ENCODE measurements at places on chromosomes 6 and 20. TPM values are rescaled to one million over a fixed set of nuclear protein-coding genes. Genes with fewer than 3 reads are reported as not detected.

- H3K27ac ChIP-seq, result no peak overlapping the region
- no peak overlapping the region for H3K4me3 ChIP-seq
- no peak for DNase-seq
- H3K36me3 ChIP-seq, result no peaks in the 10 kb centered on the region
These were observed 90.1 kb downstream of the NCR2 start for GRCh38 chr6:41425511-41425910.

DNA sequence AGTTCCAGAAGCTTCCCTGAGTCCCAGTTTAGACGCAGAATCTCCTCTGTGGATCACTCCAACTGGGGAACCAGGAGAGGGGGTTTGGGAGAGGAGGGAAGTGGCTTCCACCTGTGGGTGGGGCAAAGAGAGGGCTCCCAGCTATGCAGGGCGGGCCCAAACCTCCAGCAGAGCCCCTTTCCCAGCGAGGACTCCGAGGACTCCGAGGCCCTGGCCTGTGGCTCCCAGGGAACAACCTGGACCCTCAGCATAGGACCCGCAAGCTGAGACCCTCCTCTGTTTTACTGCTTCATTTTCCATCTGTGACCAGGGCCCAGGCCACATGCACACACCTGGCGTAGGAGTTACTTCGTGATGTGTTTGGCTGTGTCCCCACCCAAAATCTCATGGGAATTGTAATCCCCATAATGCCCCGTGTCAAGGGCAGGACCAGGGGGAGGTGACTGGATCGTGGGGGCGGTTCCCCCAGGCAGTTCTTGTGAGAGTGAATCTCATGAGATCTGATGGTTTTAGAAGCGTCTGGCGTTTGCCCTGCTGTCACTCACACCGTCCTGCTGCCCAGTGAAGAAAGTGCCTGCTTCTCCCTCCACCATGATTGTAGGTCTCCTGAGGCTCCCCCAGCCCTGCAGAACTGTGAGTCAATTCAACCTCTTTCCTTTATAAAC lies 27.9 kb downstream of the NTSR1 start:
- no peaks in the 10 kb centered on the region for H3K36me3 ChIP-seq
- H3K4me3 ChIP-seq, result no peak overlapping the region
- H3K27ac ChIP-seq, result no peak overlapping the region
- DNase-seq, result no peak

DNA sequence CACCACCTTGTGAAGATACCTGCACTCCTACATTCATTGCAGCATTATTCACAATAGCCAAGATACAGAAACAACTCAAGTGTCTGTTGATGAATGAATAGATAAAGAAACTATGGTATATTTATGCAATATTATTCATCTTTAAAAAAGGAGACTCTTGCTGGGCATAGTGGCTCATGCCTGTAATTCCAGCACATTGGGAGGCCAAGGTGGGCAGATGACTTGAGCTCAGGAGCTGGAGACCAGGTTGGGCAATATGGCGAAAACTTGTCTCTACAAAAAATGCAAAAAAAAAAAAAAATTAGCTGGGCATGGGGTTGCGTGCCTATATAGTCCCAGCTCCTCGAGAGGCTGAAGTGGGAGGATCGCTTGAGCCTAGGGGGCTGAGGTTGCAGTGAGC lies 119.8 kb downstream of the GJA1 start:
- no peak overlapping the region for H3K27ac ChIP-seq
- H3K4me3 ChIP-seq, result no peak overlapping the region
- H3K4me1 ChIP-seq, result no peaks in the 10 kb centered on the region
- DNase-seq, result no peak

DNA sequence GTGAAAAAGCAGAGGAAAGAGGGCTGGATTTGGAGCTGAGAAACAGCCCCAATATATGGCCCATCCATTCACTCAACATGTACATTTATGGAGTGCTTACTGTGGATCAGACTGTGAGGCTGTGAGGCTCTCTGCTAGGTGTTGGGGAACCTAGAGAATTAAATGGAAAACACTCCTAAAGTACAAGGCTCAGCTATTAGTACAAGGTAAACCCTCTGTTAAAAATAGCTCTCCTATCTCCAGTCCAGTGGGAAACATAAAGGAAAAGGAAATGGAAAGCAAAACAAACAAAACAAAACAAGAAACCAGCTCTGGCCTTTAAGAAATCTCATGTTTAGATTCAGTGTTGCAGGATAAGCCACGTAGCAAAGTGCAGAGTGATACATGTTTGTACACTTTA lies 35.0 kb downstream of the LY86 start:
- H3K36me3 ChIP-seq, result no peaks in the 10 kb centered on the region
- peaks cover 10% of the 10 kb centered on the region for H3K4me1 ChIP-seq
- DNase-seq, result no peak
- no peaks in the 10 kb centered on the region for H3K27me3 ChIP-seq
- H3K4me3 ChIP-seq, result no peak overlapping the region
- no peak overlapping the region for H3K27ac ChIP-seq

DNA sequence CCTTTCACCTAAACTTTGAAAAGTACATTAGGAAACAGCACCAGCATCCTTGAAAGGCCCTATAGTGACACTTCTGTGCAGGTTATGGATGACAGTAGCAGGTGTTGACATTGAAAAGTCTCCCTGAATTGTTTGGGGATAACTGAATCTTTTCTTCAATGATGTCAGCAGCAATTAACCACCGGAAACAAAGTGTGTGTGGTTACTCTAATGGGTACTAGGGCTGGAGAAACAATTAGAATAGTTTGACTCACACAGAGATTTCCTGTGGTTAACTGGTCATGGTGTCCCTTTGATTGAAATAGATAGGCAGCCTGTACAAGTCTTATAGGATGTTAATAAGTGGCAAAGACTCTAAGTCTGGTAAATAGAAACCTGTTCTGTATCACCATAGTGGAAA lies 189.1 kb downstream of the TBX18 start:
- no peaks in the 10 kb centered on the region for H3K36me3 ChIP-seq
- no peaks in the 10 kb centered on the region for H3K4me1 ChIP-seq
- no peak for DNase-seq
- H3K4me3 ChIP-seq, result no peak overlapping the region
- H3K27me3 ChIP-seq, result no peaks in the 10 kb centered on the region
- no peak overlapping the region for H3K27ac ChIP-seq

DNA sequence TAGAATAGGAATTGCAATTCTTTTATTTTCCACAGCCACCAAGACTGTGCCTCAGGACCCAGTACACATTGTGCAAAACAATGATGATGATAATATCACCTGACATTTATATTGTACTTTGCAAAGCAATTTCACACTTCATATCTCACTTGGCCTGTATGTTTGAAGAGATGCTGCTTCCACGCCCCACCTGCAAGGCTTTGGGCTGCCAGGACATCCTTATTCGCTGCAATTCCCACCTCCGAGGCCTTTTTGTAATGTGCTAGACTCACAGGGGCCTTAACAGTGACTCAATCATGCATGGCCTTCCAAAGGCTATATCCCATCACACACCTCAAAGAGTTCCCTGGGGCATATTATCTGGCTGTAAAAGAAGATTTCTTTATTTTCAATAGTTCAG lies 200.9 kb downstream of the MYLK4 start:
- no peak for DNase-seq
- no peak overlapping the region for H3K4me3 ChIP-seq
- H3K27me3 ChIP-seq, result peaks cover 1% of the 10 kb centered on the region
- H3K4me1 ChIP-seq, result no peaks in the 10 kb centered on the region

DNA sequence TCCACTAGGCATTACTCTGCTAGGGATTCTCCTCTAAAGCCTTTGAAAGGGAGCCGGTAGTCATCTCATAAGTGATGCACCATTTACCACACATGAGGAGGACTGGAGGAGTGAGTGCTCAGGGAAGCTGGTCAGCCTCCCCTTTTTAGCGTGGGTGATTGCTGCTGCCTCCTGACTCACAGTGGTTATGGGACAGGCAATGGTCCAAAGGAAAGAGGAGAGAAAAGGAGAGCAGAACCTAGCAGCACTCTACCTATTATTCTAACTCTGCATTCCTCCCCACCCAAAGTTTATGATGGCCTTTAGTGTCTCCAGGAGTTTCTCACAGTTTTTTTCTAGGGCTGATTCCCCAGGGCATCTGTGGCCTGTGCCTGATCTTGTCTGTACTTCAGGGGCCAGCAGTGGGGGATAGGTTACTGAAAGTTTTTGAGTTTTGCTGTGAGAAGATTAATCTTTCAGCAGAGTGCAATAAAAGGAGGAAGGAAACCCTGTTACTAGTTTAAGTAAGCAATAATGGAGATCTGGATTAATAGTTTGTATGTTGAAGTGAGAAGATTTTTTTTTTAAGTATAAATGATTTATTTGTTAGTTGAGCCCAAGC lies 36.4 kb upstream of the GCLC start:
- no peak for DNase-seq
- H3K4me3 ChIP-seq, result no peak overlapping the region
- no peaks in the 10 kb centered on the region for H3K36me3 ChIP-seq
- no peaks in the 10 kb centered on the region for H3K27me3 ChIP-seq
- no peaks in the 10 kb centered on the region for H3K4me1 ChIP-seq

GRCh38 chr6:39791850-39792539 lies at the start of gene DAAM2:
DAAM2 (plus strand) TSS chr6:39792376; CDS start chr6:39856303, 63,927 bp downstream.
- peaks cover 12% of the 10 kb centered on the region for H3K36me3 ChIP-seq
- H3K4me1 ChIP-seq, result peaks cover 48% of the 10 kb centered on the region
- H3K4me3 ChIP-seq, result peak within 1 kb of the TSS; percentile 87
- peak; percentile 87 for DNase-seq
- peak within 1 kb of the TSS; percentile 97 for H3K27ac ChIP-seq

GRCh38 chr20:23637282-23638221 lies at the start of gene CST3:
CST3 (minus strand) TSS chr20:23637955; CDS start chr20:23637862, 93 bp downstream.
- H3K27me3 ChIP-seq, result no peaks in the 10 kb centered on the region
- peaks cover 67% of the 10 kb centered on the region for H3K4me1 ChIP-seq
- peak within 1 kb of the TSS; percentile 97 for H3K27ac ChIP-seq
- H3K4me3 ChIP-seq, result peak within 1 kb of the TSS; percentile 83
- DNase-seq, result peak; percentile 96

DNA sequence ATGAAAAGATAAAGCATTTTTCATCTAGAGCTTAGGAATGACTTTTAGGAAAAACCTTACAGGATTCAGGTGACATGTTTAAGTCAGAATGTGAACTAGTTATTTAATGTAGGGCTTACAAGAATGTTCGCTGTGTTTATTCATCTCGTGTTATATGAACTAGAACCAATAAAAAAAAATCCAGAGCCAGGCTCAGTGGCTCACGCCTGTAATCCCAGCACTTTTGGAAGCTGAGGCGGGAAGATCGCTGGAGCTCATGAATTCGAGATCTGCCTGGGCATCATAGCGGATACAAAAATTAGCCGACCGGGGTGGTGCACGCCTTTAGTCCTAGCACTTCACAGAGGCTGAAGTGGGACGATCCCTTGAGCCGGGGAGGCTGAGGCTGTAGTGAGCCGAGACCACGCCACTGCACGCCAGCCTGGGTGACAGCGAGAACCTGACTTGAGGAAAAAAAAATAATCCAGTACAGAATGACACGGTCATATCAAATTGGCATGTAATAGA lies 46.3 kb downstream of the OR2B2 start:
- H3K4me3 ChIP-seq, result peak overlapping the region; percentile 77
- H3K27me3 ChIP-seq, result no peaks in the 10 kb centered on the region
- peaks cover 37% of the 10 kb centered on the region for H3K4me1 ChIP-seq
- H3K27ac ChIP-seq, result no peak overlapping the region

GRCh38 chr6:157194110-157194509 lies 129.2 kb downstream of the TMEM242 start:
- DNase-seq, result no peak
- peaks cover 48% of the 10 kb centered on the region for H3K36me3 ChIP-seq
- H3K4me1 ChIP-seq, result peaks cover 13% of the 10 kb centered on the region
- no peak overlapping the region for H3K27ac ChIP-seq
- no peak overlapping the region for H3K4me3 ChIP-seq

DNA sequence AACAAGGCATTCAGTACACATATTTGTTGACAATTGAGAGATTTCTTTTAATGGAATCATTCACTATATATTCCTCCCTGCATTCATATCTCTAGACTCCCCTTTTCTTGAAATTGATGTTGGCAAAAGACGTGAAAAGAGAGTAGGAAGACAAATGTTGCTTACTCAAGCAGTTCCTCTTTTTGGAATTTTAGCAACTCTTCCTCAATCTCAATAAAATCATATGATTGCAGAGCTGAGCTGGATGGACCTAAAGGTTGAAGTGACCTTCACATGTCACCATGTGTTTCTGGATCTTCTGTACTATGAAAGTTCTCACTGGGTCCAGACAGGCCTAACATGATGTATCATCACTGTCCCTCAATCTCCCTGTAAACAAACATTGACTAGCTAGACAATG lies 18.6 kb downstream of the ADGRF1 start:
- no peaks in the 10 kb centered on the region for H3K27me3 ChIP-seq
- H3K4me3 ChIP-seq, result no peak overlapping the region
- H3K36me3 ChIP-seq, result no peaks in the 10 kb centered on the region
- no peaks in the 10 kb centered on the region for H3K4me1 ChIP-seq
- DNase-seq, result peak; percentile 87

- peaks cover 10% of the 10 kb centered on the region for H3K4me1 ChIP-seq
- no peak for DNase-seq
- no peak overlapping the region for H3K4me3 ChIP-seq
- no peaks in the 10 kb centered on the region for H3K36me3 ChIP-seq
These were observed 264.7 kb downstream of the DLL1 start for GRCh38 chr6:170025935-170026750.

- no peaks in the 10 kb centered on the region for H3K4me1 ChIP-seq
- no peaks in the 10 kb centered on the region for H3K27me3 ChIP-seq
- no peaks in the 10 kb centered on the region for H3K36me3 ChIP-seq
- H3K27ac ChIP-seq, result no peak overlapping the region
- no peak for DNase-seq
These were observed 320.2 kb downstream of the BTBD9 start for GRCh38 chr6:38319256-38320212.

DNA sequence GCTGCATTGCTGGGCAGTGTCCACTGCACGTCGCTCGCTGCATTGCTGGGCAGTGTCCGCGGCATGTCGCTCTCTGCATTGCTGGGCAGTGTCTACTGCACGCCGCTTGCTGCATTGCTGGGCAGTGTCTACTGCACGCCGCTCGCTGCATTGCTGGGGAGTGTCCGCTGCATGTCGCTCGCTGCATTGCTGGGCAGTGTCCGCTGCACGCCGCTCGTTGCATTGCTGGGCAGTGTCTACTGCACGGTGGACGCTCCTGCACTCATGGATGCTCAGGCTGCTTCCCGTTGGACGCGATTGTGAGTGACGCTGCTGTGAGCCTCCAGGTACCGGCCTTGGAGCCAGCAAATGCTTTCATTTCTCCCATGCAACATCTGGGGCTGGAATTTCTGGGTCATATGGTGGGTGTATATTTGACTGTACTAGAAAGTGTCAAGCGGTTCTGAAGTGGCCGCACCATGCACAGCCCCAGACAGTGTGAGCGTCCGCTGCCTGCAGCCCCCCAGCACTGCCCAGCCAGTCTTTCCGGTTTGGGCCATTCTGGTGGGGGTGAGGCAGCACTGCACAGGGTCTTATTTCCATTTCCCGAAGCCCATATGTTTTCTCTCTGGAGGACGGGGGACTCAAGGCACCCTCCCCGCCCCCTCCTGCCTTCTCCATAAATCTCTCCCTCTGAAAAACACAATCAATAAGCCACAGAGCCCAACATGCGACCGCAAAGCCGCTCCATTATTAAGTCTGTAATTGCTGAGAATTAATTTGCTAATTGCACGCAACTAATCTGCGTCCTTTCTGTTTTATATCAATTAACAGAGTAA lies 97.4 kb downstream of the YTHDF1 start:
- no peak for DNase-seq
- H3K27ac ChIP-seq, result no peak overlapping the region
- H3K27me3 ChIP-seq, result no peaks in the 10 kb centered on the region
- H3K4me3 ChIP-seq, result no peak overlapping the region
- H3K4me1 ChIP-seq, result no peaks in the 10 kb centered on the region

HUS1B gene
- total RNA-seq, result not detected

SH3BGRL2 gene
- total RNA-seq, result 34.1 TPM

CCM2L gene
- total RNA-seq, result 6.0 TPM

CNR1 gene
- total RNA-seq, result 12.9 TPM

KCNS1 gene
- total RNA-seq, result not detected

Data from esophagus muscularis mucosa (tissue), 4 donors.